Stimulated activated CD4-positive, alpha-beta T cell treated with anti-CD3 and anti-CD28 coated beads, Interleukin-15, amount 100 ng/mL, for 1 hour (primary cell): ENCODE measurements at places on chromosomes 3 and 15.

DNA sequence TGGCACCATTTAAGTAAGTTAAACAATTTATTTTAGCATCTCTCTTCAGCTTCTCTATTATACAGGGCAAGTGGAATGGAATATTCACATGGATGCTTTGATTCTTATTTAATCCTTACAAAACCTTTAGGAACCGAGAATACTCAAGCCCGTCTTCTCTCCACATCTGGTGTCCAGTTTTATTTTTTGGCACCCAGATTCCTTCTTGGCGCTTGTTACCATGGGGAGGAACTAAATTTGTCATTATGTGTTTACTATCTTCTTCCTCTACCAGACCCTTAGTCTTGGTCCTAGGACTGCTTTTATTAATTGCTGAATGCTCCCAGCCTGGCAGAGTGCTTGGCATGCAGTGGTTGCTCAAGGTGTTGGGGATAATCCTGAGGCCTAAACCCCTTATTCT is 138.8 kb downstream of the CACNA2D3 start:
- no peak for DNase-seq

DNA sequence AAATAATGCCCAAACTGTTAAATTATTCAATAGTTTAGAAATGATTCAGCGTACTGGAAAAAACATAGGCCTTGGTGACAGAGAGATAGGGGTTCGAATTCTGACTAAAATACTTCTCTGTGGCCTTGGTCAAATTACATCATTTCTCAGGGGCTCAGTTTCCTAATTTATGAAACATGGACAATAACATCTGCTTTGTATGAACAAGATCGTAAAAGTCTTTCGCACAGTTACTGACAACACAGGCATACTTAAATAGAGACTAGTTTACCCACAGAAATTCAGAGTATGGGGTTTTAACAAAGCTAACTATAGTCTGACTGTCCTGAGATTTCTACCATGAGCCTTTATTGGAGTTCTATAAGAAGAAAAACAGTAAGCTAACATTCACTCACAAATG is 440.4 kb downstream of the FHIT start:
- no peak for DNase-seq

DNA sequence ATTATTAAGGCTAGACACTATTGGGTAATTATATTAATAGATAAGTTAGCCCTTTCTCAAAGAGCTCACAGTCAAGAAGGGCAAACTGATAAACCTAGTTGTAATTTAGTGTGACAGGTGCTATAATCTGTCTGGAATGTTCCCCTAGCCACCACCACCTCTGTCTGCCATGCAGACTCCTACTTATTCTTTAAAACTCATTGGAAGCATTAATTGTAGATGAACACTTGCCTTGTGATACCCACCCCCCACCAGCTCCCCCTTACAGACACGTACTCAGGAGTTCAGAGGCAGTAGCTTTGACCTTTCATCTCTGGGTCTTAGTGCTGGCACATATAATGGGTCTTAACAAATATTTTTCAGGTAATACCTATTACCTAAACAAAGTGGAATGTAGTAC is 195.9 kb downstream of the TP63 start:
- DNase-seq: no peak

DNA sequence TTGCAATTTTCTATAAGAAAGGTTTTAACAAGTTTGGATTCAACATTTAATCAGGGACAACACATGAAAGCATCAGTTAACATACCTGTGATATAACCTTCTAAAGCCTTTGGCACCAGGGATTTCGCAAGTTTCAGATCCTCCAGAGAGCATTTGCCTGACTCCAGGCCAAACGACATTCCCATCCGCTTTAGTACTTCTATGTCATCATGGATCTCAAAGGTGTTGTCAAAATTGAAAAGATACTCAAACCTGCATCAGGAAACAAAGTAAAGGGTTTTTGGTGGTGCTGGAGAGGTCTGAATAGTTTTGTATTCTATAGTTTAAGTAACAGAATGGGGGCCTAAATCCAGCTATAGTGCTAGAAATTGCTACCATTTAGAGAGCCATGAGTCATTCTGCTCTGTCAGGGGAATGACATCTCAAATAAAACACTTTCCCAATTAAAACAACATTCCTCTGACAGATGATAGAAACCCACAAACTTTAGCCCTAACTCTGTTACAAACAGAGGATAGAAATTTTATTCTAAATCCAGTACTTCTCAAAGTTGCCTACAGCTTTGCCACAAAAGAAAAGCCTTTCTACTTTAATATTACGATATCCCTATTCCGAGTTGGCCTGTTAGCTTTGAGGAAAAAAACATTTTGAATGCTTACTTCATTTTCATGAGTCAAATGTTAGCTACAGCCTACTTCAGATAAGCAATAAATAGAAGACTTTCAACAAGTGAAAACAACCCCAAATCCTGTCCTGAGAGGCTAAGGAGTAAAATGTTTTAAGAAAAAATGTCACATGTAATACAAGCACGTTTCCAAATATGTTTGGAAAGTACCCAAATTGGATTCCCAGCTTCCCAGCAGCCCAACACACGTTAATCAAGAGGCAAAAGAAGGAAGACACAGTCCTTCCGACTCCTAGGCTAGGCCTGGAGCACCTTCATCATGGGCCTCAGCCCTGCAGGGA is 83.4 kb downstream of the ATP1B3 start:
- DNase-seq: no peak

DNA sequence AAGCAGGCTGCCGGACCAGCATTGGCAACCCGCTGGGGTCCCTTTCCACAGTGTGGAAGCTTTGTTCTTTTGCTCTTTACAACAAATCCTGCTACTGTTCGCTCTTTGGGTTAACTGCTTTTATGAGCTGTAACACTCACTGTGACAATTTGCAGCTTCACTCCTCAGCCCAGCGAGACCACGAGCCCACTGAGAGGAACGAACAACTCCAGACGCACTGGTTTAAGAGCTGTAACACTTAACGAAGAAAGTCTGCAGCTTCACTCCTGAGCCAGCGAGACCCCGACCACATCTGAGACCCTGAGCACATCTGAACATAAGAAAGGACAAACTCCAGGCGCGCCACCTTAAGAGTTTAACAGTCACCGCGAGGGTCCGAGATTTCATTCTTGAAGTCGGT is 10.7 kb upstream of the CCR4 start:
- DNase-seq: no peak

- no peak for DNase-seq
Observed at GRCh38 chr3:108820586-108820985, 2.0 kb upstream of the TRAT1 start.

- DNase-seq: no peak
Observed at GRCh38 chr3:26280517-26280916, 342.1 kb upstream of the LRRC3B start.

DNA sequence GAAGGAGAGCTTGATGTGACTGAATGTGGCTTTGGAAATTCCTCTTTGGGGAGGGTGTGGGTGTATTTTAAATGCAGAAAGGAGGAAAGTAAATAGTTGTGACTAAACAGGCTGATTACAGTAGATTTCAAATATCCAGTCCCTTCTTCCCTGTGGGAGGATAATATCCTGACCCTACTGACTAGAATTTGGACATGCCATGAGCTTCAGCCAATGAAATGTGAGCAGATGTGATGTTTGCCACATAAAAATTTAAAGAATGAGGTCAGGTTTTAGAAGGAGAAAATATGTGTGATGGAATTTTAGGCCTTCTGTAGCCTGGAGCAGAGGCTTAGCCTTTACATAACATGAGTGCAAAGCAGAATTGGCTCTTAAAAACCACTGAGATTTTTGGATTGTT is 1218.9 kb downstream of the ROBO2 start:
- DNase-seq: no peak

DNA sequence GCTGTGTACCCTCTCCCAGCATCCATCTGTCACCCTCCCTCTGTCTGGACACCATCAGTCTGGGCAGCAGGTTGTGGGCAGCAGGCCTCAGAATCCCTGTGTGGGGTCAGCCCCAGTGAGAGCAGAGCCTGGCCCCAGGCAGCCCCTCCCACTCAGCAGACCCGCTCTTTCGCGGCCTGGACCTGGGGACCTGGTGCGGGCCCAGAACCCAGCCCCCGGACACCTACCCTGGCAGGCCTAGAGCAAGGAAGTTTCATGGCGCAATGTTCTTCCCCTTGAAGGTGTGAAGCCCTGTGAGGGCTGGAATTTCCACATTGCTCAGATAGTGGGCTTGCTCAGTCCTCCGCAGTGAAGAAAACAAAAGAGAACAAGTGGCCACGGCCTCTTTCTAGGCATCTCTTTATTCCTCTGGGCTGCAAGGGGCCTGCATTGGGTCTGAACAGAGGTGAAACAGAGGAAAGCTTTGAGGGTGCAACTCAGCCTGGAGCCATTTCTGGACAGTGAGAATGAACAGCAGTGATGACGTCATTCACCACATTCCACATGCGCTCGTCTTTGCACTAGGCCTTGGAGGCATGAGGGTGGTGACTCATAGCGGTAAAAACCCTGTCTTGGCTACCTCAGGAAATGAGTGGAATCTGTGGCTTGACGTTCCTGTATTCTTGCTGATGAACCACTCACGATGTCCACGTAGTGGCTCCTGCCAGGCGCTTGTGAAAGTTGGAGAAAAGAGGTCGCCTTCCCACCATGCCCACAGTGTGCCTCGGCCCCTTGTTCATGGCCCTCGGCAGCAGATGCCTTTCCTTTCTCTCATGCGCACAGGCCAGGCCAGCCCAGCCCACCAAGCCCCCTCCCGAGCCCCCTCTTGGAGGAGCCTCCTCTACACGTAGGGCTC is 66.1 kb downstream of the SLC30A4 start:
- no peak for DNase-seq

- DNase-seq: no peak
Observed at GRCh38 chr3:70247955-70248354, 64.5 kb downstream of the MDFIC2 start.

DNA sequence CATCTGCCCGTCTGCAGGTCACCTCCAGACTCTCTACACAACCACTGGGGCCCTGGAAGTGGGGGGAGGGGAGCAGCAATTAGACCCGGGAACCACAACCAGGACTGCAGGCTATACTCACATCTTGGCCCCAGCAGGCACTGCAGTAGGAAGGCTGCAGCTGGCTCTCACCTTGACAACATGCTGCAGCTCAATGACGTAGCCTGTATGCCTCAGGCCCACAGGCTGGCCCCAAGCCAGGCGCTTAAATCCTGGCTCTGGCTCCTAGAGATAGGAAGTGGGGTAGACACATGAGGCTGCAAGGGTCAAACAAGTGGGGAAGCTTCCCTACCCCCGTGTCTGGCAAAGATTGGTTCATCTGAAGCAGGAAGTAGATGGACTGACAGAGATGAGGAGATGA is 4.6 kb upstream of the QRICH1 start:
- no peak for DNase-seq

DNA sequence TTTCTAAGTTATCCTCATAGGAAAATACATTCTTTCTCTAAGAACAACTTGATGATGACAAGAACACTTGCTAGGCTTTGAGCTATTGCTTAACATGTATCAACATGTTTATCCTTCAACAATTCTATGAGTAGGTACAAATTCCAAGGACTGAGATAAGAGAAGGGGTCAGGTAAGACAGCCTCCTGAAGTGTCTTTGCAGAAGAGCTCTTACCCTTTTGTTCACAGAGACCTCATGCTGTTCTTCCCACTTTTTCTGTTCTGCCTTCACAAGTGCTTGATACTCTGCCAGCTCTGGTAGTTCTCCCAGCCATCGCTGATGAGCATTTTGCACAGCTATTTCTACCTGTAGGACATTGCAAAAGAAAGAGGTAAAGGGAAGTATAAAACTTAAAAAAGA is 50.9 kb downstream of the CEP152 start:
- no peak for DNase-seq

- DNase-seq: no peak
Observed at GRCh38 chr15:31852933-31853799, 177.1 kb upstream of the CHRNA7 start.

GRCh38 chr15:78685159-78685921 is 44.3 kb upstream of the CHRNB4 start:
- DNase-seq: no peak

- DNase-seq: no peak
Observed at GRCh38 chr15:87805117-87805820, 451.3 kb downstream of the NTRK3 start.

DNA sequence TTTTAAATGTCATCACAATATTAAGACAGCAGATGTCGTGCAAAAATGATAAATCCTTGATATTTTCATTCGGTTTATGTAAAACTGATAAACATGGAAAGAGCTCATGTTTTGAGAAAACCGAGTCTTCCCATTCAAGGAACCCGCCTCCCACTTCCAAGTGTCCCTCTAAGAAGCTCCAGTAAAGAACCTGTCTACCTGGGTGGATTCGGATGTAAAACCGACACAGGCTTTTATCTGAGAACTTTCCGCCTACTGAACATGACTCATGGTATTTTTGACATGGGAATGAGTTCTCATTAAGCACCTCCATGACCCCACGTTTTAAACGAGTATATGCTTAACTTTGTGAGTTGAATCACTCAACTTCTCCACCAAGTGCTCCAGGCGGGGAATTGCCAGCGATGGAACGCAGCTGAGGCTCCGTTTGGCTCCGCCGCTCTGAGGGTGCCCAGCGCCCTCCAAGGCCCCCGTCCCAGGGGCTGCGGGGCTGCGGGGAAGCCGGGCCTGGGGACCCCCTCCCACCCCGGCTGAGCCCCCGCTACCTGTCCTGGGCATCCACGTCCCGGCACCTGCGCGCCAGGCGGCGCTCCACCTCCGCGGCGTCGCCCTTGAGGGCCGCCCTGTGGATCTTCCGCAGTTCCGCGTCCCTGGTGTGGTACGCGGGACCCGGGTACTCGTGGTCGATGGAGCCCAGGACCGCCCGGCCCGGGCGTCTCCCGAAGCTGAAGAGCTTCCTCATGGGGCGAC is 119.9 kb downstream of the LMLN start:
- peak; percentile 33 for DNase-seq

DNA sequence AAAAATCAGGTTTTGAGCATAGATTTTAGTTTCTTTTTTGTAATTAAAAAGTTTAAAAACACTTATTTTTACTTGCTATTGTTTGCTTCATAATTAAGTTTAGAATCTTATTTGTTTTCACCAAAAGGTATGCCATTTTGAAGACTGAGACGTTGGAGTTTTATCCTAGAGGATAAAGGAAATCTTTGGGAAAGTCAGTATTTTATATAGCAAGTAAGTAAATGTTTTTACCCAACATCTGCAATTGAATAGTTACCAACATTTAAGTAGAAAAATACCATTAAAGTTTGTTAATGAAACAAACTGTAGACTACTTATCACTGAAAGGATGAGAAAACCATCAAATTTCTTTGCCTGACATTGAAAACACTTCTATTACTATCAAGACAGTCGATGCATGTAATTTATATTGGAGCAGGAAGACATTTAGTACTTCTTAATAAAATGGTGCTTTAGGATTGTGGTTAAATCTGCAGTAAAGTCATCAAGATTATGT is 14.0 kb upstream of the CHD2 start:
- DNase-seq: no peak

DNA sequence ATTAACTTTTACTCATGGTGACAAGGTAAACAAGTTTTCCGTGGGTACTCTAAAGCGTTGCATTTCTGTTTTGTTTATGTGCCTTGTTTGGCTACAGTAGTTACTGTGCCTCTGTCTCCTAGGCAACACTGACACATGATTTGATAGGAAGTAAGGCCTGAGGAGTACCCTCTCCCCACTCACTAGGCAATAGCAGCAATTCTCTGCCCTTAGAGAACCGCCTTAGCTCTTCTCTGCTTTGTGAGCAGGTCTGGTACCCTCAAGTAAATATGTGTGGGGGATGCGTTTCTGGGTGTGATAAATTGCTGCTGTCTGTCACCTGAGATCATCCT is at the start of gene IL5RA:
IL5RA (minus strand) TSS at position 76 of the 332 bp plus-strand sequence. CDS start 5,390 bp downstream, outside the sequence.
- no peak for DNase-seq

- DNase-seq: no peak
Observed at GRCh38 chr3:181933052-181933618, 221.4 kb downstream of the SOX2 start.
